ENCODE measurements at places on chromosomes 2 and 18.

GRCh38 chr18:995629-996028 is 91.0 kb downstream of the ADCYAP1 start:
- DNase-seq = no peak

- peak; percentile 77 for DNase-seq
Observed at GRCh38 chr2:220277445-220277975, 650.1 kb downstream of the SLC4A3 start.

GRCh38 chr2:16058747-16059358 is 118.5 kb downstream of the MYCN start:
- no peak for DNase-seq

GRCh38 chr18:69895066-69896047 is 52.3 kb downstream of the CD226 start:
- DNase-seq = no peak

- no peak for DNase-seq
Observed at GRCh38 chr18:56740645-56741044, 89.5 kb downstream of the WDR7 start.

DNA sequence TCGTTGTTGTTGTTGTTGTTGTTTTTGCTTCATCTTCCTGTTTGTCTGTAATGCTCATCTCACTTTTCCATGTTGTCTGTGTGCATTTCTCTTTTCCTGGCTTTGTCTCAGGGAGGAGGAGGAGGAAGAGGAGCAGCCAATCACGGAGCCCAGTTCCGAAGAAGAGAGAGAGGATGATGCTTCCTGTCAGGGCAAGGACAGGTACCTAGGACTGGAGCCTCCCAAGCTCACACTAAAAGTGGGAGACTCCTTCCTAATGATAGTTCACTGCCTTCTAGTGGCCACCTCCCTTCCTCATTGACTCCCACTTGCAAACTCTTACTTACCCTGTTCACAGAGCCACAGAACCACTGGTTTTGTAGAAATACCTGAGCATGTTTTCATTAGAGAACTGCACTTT is 179.6 kb downstream of the TPGS2 start:
- DNase-seq = no peak

DNA sequence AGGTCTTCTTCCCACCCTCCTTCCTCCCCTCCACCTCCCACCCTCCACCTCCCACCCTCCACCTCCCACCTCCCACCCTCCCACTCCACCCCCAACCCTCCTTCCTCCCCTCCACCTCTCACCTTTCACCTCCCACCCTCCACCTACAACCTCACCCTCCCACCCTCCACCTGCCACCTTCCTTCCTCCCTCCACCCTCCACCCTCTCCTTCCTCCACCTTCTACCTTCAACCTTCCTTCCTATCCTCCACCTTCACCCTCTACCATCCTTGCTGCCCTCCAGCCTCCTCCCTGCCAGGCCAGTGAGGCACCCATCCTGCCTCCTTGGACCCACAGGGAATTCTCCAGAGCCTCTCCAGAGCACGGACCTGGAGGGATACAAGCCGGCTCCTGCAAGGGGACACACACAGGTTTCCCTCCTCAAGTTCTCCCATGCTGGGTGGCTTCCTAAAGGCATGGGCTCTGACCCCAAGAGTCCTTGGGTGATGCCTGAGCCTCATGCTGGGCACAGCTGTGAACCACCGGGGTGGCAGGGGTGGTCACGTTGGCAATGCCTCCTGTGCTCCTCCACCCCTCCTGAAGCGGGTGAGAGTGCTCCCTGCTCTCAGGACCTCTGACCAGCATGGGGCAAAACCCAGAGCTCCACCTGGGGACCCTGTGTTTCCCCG is 293.0 kb downstream of the NDUFA10 start:
- no peak for DNase-seq

DNA sequence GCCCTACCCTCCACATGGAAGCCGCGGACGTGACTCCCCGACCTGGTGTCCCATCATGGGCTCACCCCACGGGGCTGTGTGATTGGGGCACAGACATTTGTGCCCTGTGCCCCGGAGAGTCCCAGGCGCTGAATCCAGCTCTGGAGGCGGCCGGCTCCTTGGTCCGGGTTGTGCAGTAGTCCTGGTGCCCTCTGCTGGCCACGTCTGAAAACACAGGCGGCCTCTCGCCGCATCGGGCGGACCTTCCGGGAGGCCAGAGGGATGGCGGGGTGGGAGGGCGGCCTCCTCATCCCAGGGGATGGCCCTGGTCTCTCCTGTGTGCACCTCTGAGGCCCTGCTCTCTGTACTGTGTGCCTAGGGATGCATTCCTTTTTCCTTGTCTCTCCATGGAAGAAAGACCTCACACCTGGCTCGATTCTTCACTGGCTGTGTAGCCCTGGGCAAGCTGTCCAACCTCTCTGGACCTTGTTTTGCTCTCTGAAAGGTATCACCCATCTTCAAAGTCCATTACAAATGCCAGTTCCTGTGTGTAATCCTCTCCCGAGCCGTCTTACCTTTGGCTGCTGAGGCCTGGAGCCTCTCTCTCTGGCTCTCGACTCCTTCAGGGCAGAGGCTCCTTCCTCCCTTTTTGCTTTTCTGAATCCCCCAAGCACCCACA is 27.6 kb downstream of the CELF4 start:
- peak; percentile 16 for DNase-seq

GRCh38 chr2:234254783-234255521 is 204.4 kb downstream of the SPP2 start:
- no peak for DNase-seq

- no peak for DNase-seq
Observed at GRCh38 chr2:231556981-231557380, 26.7 kb upstream of the NMUR1 start.

GRCh38 chr18:9244376-9244775 is 90.2 kb upstream of the TWSG1 start:
- DNase-seq = no peak

- DNase-seq = no peak
Observed at GRCh38 chr2:127429291-127429690, 11.1 kb downstream of the PROC start.

GRCh38 chr2:238239543-238239862 is 335 bp downstream of the HES6 start:
- no peak for DNase-seq

DNA sequence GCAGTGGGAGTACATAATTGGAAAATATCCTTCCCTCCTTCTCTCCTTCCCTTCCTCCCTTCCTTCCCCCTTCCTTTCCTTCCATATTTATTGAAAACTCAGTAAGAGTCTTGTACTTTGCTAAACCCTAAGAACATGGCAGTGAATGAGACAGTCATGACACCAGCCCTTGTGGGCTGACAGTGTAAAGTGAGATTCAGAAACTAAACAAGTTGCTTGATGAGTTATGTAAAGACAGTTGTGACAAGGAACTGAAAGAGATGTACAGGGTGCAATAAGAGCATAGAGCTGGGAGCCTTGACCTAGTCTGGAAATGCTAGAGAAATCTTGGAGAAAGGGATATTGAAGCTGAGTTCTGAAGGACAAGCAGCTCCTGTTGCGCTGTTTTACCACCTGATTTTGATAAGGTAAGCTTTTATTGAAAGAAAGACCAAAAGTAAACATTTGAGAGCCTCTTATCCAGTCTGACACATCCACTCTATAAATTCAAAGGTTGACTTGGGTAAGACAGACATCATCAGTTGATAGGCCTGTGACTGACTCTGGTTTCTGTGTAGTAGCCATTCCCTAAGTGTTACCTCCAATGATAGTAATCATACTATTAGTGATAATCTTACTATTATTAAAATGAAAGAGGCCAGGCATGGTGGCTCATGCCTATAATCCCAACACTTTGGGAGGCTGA is 66.5 kb upstream of the SKOR2 start:
- DNase-seq = no peak

DNA sequence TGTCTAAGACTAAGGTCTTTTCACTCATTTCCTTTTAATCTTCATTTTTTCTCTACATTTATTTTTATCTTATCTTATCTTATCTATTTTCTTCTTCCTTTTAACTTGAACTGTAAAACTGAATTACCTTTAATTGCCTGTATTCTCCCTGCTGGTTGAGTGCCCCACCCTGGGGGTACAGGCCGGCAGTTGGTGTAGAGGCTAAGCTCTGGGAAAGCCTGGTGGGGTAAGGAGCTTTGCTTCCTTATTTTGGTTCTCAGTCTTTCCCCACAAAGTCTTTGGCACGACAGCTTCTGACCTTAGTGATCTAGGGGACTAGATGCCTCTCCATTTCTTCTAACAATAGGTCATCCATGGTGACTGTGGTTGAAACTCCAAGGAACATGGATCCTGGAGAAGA is 26.8 kb upstream of the HAAO start:
- no peak for DNase-seq

- no peak for DNase-seq
Observed at GRCh38 chr18:3356614-3357013, 93.4 kb upstream of the TGIF1 start.

GRCh38 chr2:144389151-144389929 is 130.6 kb downstream of the ZEB2 start:
- no peak for DNase-seq
